ENCODE measurements at places on chromosomes 6 and 20.

DNA sequence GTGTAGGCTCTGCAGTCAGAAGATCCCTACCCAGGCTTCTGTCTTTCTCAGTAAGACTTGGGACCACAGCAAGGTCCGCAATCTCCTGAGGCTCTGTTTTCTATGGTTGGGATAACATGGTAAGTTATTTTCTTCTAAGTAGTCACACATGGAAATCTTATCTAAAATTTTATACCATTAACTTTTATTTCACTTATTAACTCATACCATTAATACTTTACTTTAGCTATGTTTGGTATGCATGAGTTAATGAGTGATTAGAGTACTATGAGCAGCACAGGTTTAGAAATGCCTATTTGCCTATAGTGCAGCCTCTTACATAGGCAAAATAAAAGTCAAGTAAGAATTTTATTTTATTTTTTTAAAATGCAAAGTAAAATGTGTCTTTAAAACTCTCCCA, 27.2 kb downstream of the GINM1 start:
- no peak for DNase-seq

- no peak for DNase-seq
These were observed 46.3 kb downstream of the NINL start for GRCh38 chr20:25538838-25539665.

DNA sequence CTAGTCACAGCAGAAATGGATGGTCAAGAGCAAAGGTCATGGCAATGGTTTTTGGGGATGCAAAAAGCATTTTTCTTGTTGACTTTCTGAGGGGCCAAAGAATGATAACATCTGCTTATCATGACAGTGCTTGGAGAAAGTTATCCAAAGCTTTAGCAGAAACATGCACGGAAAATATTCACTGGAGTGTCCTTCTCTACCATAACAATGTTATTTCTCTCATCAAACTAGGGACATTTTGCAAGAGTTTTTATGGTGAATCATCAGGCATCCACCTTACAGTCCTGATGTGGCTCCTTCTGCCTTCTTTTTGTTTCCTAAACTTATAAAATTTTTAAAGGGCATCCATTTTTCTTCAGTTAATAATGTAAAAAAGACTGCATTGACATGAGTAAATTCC, 302.3 kb downstream of the HIVEP2 start:
- DNase-seq, result no peak

GRCh38 chr6:108207013-108207412, 41.2 kb downstream of the NR2E1 start:
- no peak for DNase-seq

DNA sequence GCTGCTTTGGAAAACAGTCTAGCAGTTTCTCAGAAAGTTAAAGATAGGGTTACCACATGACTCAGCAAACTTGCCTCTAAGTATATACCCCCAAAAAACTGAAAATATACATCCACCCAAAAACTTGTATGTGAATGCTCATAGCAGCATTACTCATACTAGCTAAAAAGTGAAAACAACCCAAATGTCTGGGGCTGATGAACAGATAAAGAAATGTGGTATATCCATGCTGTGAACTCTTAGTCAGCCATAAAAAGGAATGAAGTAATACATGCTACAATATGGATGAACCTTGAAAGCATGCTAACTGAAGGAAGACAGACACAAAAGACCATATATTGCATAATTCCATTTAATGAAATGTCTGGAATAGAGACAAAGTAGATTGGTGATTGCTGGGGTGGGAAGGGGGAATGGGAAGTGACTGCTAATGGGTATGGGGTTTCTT, 79.9 kb upstream of the GLP1R start:
- DNase-seq, result peak; percentile 8

DNA sequence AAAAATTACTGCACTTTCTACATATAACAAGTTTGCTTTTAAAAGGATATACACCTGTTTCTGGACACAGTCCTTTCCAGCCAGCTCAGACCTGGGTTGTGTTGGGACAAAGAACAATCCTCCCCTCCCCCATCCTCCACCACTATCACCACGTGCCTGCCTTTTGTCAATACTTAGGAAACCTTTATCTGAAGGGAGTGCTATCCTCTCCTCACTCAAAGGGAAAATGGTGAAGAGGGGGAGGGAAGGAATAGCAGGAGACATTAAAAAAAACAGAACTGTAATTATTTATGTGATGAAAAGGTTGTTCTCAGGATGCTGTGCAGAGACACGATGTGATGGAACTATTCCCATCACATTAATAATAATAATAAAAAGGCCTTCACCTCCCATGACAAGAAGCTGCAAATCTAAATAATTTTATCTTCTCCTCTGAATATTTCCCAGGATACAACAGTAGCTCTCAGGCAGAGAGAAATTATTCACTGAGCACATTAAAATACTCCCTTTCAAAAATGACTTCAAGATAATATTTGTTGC, 105.5 kb downstream of the NRSN1 start:
- DNase-seq, result no peak

DNA sequence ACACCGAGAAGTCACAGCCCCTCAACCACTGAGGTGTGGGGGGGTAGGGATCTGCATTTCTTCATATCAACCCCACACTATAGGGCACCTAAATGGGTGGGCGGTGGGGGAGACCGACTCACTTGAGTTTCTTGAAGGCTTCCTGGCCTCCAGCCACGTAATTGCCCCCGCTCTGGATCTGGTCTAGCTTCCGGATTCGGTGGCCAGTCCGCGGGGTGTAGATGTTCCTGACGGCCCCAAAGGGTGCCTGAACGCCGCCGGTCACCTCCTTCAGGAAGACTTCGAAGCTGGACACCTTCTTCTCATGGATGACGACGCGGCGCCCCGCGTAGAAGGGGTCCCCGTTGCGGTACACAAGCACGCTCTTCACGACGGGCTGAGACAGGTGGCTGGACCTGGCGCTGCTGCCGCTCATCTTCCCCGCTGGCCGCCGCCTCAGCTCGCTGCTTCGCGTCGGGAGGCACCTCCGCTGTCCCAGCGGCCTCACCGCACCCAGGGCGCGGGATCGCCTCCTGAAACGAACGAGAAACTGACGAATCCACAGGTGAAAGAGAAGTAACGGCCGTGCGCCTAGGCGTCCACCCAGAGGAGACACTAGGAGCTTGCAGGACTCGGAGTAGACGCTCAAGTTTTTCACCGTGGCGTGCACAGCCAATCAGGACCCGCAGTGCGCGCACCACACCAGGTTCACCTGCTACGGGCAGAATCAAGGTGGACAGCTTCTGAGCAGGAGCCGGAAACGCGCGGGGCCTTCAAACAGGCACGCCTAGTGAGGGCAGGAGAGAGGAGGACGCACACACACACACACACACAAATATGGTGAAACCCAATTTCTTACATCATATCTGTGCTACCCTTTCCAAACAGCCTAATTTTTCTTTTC, at the start of gene DCDC2:
DCDC2 (minus strand) TSS at position 724 of the 883 bp plus-strand sequence; CDS start at position 415, 309 bp downstream.
- DNase-seq, result peak; percentile 17

DNA sequence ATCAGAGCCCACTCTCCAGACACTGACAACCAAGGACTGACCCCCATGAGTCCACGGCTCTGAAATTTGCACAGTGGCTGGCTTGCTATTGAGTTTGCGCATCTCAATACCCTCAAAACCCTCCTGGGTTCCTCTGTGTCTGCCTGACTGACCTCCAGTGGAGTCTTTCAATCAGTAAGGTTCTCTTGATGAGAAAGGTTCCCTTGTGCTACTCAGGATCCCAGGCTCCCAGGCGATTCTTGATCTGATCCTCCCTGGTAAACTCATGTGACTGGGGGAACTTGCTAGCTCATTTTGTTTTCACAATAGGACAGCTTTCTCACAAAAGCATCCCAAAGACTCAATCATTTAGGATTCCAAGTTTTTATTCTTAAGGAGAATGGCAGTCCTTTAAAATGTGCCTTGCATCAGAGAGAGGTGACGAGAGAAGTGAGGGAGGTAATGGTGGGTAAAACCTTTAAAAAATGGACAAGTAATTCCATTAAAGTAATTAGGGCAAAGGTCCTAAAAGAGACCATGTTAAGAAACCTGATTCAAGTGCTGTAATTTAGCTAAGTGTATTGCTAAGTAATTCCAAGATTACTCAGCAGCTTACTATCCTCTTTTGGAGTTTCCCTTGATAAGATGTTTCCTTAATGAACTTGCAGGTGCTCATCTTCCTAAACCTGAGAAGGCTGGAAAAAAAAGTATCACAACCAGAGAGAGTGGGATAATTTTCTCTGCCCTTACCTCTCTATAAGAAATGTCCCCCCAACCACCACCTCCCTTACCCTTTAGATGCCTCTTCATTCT, 304.7 kb upstream of the SGK1 start:
- DNase-seq, result no peak

- peak; percentile 58 for DNase-seq
These were observed 434 bp downstream of the ZKSCAN4 start for GRCh38 chr6:28251661-28252008.

- DNase-seq, result no peak
These were observed 80.0 kb downstream of the LAMP5 start for GRCh38 chr20:9594284-9594875.

- DNase-seq, result no peak
These were observed 132.0 kb downstream of the LAMP5 start for GRCh38 chr20:9646375-9646774.

DNA sequence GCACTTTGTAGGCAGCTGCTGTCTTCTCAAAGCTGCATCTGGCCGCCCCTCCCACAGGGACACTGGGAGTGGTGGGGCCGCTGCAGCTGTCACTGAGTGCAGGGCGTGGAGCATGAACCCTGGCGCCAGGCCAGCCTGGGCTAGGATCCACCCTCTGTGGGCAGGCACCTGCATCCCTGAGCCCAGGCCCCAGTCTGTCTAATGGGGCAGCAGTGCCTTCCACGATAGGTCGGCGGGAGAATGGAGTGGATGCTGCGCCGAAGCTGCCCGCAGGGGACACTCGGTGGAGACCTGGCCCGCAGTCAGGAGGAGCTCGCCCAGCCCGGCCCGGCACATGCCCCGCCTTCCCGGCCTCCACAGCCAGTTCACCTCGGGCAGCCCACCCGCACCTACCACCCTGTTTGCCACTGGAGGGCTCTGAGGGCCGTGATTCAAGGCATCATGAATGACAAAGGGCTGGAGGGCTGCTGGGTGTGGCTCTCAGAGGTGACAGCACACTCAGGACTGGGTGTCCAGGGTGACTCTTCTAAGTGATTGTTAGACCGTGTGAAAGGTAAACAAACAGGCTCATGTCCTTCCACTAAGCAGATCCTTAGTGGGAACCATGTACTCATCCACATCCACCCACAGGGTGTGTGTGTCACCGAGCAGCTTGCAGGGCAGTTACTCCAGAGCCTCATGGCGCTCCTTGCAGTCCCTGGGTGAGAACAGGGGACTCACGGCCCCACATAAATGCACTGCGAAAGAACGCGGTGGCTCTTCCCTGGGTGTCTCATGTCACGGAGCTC, 133.9 kb downstream of the AGPAT4 start:
- no peak for DNase-seq

DNA sequence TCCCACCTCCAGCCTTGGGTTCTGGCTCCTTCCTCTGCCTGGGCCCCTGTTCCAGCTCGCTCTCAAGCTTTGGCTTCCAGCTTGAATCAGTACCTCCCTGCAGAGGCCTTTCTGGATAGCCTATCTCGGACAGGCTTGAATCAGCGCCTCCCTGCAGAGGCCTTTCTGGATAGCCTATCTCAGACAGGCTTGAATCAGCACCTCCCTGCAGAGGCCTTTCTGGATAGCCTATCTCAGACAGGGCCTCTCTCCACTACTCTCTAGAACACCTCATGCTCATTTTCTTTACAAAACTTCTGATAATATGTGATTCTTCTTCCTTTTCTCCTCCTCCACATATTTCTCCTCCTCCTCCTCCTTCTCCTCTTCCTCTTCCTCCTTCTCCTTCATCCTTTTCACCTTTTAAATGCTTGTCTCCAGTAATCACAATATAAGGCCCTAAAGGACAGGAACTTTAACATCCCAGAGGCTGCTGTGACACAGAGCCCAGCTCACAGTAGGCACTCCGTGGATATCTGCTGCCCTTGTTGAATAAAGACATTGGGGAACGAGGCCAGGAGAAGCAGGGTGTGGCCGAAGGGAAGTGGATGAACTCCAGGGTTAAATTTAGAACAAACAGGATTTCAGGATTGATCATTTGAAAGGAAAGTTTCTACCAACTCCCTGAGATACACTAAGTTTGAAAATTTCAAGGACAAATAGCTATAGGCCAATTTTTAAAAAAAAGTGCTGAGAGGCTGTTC, 9.3 kb upstream of the RPS6KA2 start:
- DNase-seq, result no peak

DNA sequence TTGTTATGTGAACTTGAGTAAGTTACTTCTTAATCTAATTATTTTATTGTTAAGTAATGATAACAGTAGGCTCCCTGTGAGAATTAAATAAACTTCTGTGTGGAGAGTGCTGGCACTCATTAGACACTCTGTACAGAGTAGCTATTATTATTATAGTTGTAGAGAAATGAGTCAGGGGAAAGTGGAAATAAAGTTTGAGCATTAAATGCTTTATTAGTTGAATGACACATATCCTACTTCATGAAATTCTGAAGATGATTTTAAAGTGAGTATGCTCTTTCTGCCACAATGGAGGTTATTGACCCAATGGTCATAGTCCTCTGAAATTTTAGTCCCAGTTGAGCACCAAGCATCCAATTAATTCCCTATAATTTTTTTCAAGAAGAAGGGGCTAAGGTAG, 5.9 kb downstream of the ECI2 start:
- DNase-seq, result no peak

DNA sequence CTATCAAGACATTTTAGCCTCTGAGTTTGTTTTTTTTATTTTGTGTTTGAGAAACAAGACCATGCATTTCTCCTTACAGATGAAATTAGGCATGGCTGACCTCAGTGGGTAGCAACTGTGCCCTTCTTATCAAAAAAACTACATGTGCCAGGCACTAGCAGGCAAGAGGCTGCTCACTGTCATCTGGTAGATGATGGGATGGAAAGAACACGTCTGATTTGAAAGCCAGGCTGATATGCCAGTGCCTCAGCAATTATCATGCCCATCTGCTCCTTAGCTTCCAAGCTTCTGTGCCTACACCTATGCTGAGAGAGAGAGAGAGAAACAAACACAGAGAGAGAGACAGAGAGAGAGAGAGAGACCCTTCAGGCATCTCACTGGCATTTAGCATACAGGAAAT, 149.9 kb downstream of the C6orf118 start:
- DNase-seq, result no peak
